B cell (primary cell): ENCODE measurements at places on chromosomes 6 and 20. TPM values are rescaled to one million over a fixed set of nuclear protein-coding genes. Genes with fewer than 3 reads are reported as not detected.

The PXDC1 gene
- polyA plus RNA-seq = 3.7 and 4.7 TPM in 2 replicates

The EPHA7 gene
- polyA plus RNA-seq = not detected in 2 replicates

The ZDHHC14 gene
- polyA plus RNA-seq = 4.5 and 8.8 TPM in 2 replicates

DNA sequence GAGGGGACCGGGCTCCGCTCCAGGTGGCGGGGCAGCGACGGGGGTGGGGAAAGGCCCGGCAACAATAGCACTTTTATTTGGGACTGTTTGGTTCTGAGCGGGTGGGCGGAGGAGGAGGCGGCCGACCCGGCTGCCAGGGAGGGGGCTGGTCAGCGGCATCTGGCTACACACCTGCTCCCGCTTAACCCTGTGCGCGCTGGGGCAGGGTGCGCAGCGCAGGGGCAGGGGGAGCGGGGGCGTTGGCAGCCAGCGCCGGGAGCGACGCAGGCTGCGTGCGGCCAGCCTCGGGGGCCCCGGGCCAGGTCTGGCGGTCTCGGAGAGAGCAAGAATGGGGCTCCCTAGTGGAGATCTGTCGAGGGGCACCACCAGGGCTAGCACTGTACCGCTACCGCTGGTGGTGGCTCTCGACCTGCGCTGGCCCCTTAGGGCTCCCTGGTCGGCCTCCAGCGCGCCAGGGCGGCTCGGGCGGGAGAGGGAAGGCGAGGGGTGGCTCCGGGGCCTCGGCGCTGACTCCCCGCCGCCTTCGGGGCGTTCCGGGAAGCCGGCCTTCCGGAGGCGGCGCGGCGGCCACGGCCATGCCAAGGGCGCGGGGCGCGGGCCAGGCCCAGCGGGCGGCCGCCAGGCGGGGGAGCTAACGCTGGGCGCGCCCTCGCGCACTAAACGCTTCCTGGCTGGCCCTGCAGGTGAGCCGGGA lies 92.4 kb downstream of the NCR2 start:
- peak; percentile 76 for DNase-seq
- H3K27me3 ChIP-seq = no peaks in the 10 kb centered on the region

- H3K4me3 ChIP-seq = no peak overlapping the region
- H3K27me3 ChIP-seq = peaks cover 17% of the 10 kb centered on the region
- H3K27ac ChIP-seq = no peak overlapping the region
Observed at GRCh38 chr6:31438677-31439076, 35.3 kb downstream of the MICA start.

DNA sequence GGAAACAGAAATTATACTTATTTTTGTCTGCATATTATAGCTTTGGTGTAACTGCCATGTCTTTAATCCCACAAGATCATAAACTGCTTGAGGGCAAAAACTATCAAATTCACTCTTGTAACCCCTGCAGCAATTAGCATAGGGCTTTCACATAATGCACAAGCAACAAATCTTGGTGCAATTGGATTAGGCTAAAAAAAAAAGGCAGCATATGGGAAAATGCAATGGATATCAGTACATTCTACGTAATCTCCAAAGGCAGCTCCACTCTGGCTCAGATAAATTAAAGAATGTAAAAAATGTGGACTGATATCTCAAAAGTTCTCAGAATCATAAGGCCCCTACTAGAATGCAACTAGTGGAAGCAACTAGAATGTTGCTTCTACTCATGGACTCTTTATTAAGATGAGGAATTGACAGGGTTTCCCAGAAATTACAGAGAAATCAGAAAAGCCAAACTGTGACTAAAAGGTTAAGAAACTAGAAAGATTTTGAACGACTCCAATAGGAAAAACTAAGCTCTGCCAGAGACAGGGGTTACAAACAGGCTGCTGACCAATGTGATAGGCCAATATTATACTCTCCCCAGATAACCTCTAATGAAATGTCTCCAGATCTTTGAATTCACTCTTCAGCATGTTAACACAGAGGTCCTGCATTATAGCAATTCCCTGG lies 55.0 kb downstream of the FILIP1 start:
- no peak overlapping the region for H3K27ac ChIP-seq
- no peaks in the 10 kb centered on the region for H3K27me3 ChIP-seq
- H3K4me1 ChIP-seq = no peaks in the 10 kb centered on the region

The NNAT gene
- 0.39 TPM in 1 of 2 replicates, not detected in the other for polyA plus RNA-seq

DNA sequence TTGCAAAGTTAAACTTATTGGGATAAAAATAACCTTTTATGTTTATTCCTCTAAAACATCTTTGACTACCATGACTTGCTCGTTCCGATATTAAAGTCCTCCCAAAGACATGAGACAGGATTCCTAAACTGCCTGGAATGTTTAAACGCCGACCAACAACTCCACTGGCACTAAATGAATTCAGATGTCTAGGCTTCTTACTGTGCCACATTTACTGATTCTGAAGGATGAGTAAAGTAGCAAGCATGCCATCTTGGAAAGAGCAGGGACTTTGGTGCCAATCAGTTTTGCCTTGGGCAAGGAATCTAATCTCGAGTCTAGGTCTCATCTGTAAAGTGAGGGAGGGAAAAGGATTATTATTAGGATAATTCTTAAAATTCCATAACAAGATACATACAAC lies 25.3 kb downstream of the MBOAT1 start:
- peaks cover 2% of the 10 kb centered on the region for H3K36me3 ChIP-seq
- no peaks in the 10 kb centered on the region for H3K4me1 ChIP-seq
- H3K27me3 ChIP-seq = no peaks in the 10 kb centered on the region
- H3K27ac ChIP-seq = no peak overlapping the region
- no peak for DNase-seq

DNA sequence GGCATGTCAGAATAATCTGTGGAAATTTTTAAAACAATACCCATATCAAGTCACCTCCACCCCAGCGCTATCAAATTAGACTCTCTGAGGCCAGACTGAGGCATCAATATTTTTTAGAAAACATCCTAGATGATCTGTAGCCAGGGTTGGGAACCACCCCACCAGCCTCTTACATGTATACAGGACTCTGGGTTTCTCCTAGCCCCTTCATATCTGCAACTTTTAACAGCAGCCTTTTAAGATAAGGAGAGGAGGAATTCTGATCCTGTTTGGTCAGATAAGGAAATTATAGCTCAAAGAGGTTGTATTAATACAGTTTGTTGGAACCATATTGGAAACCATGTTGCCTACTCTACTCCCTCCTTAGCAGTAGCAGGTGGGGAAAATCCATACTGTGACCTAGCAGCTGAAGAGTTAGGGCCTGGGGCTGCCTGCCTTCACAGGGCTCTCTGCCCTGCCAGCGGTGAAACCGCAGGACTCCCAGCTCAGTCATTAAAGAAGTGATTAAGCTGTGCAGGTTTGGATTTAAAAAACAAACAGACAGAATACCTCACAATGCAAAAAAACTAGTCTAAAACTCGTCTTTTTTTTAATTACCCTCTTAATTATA lies 30.0 kb downstream of the BRPF3 start:
- DNase-seq = no peak
- no peak overlapping the region for H3K4me3 ChIP-seq
- H3K27ac ChIP-seq = no peak overlapping the region
- no peaks in the 10 kb centered on the region for H3K27me3 ChIP-seq

GRCh38 chr20:33377366-33377765 lies 24.0 kb downstream of the CDK5RAP1 start:
- DNase-seq = no peak
- H3K27me3 ChIP-seq = no peaks in the 10 kb centered on the region
- H3K36me3 ChIP-seq = peaks cover 49% of the 10 kb centered on the region

DNA sequence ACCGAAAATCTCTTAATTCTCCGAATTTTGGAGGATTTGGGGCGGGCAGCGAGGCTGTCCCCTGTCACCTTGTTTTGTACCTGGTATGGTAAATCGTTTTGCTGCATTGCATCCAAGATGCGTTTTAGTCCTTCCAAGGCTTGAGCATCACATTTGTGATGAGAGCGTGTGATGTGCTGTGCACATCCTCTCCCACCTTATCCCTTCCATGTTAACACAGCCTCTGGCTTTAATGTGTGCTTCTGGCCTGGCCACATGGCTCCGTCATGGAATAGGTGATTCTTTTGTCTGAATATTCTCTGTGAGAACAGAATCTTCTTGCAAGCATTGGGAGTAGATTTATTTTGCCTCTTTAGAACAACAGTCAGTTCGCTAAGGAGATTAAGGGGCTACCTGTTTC lies 763 bp downstream of the TMEM14A start:
- H3K4me1 ChIP-seq = peaks cover 23% of the 10 kb centered on the region
- no peaks in the 10 kb centered on the region for H3K27me3 ChIP-seq
- H3K27ac ChIP-seq = no peak overlapping the region
- H3K36me3 ChIP-seq = no peaks in the 10 kb centered on the region
- DNase-seq = no peak
- H3K4me3 ChIP-seq = peak overlapping the region; percentile 86

- H3K27me3 ChIP-seq = no peaks in the 10 kb centered on the region
- H3K27ac ChIP-seq = no peak overlapping the region
- H3K36me3 ChIP-seq = peaks cover 6% of the 10 kb centered on the region
- H3K4me1 ChIP-seq = no peaks in the 10 kb centered on the region
- DNase-seq = no peak
- H3K4me3 ChIP-seq = no peak overlapping the region
Observed at GRCh38 chr6:15507746-15508145, 155.1 kb downstream of the DTNBP1 start.

GRCh38 chr6:31859923-31860322 lies 2.7 kb downstream of the NEU1 start:
- peaks cover 18% of the 10 kb centered on the region for H3K4me1 ChIP-seq
- DNase-seq = no peak
- H3K27me3 ChIP-seq = no peaks in the 10 kb centered on the region
- H3K36me3 ChIP-seq = peaks cover 27% of the 10 kb centered on the region
- no peak overlapping the region for H3K4me3 ChIP-seq
- H3K27ac ChIP-seq = no peak overlapping the region

- H3K36me3 ChIP-seq = no peaks in the 10 kb centered on the region
- DNase-seq = peak; percentile 63
- H3K27ac ChIP-seq = peak overlapping the region; percentile 96
- peak overlapping the region; percentile 48 for H3K4me3 ChIP-seq
- no peaks in the 10 kb centered on the region for H3K27me3 ChIP-seq
- H3K4me1 ChIP-seq = peaks cover 59% of the 10 kb centered on the region
Observed at GRCh38 chr20:57618091-57618763, 2.0 kb downstream of the ZBP1 start.

DNA sequence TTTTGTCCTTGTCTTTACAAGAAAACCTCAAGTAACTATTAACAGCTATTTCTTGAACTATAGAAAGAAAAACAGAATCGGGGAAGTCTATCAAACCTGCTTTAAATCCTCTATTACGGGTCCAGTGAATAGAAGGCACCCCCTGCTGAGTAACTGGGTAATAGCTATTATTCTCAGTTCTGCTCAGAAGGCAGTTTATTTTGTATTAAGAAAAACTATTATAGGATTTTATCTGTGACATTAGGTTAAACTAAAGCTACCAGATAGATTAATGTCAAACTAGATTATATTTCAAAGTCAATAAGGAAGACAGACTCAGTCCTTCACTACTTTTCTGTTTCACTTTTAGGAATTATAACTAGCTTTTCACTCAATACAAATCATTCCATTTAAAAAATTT lies 93.7 kb downstream of the DST start:
- no peaks in the 10 kb centered on the region for H3K4me1 ChIP-seq
- no peak for DNase-seq
- no peaks in the 10 kb centered on the region for H3K36me3 ChIP-seq

GRCh38 chr6:168265827-168266815 lies 53.5 kb downstream of the DACT2 start:
- no peak overlapping the region for H3K27ac ChIP-seq
- no peaks in the 10 kb centered on the region for H3K36me3 ChIP-seq
- DNase-seq = no peak
- H3K4me1 ChIP-seq = no peaks in the 10 kb centered on the region
- no peaks in the 10 kb centered on the region for H3K27me3 ChIP-seq

DNA sequence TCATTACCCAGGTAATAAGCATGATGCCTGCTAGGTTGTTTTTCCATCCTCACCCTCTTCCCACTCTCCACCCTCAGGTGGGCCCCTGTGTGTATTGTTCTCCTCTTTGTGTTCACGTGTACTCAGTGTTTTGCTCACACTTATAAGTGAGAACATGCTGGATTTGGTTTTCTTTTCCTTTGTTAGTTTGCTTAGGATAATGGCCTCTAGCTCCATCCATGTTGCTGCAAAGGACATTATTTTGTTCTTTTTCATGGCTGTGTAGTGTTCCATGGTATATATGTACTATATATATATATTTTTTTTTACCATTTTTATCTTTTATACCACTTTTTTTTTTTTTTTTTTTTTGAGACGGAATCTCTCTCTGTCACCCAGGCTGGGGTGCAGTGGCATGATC lies 71.9 kb downstream of the RSPH3 start:
- H3K27ac ChIP-seq = no peak overlapping the region
- no peaks in the 10 kb centered on the region for H3K4me1 ChIP-seq
- H3K4me3 ChIP-seq = no peak overlapping the region

DNA sequence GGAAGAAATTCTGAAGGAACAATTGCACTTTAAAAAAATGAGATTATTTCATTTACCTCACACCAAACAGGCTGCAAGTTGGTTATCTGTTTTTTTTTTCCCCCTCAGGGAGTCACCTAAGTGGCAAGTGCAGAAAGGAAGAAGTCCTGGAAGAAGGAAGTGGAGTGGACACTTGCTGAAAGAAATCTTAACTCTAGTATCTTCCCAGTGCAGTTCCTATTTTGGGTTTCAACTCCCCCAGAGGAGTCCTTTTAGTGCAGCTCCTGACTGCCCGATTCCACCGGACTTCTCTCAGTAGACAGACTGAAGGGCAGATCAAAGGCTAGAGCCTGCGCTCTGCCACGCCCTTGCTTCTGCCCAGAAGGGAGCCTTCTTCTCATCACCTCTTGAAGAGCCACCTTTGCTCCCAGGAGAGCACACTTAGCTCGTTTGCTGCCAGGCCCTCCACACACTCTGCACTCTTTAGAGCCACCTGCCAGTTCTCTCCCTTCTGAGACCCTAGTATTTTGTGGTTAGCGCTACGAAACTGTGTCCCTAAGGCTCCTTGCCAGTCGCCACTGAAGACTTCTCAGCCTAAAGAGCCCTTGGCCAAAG lies 4.9 kb downstream of the MTCL3 start:
- H3K27me3 ChIP-seq = peaks cover 33% of the 10 kb centered on the region
- peaks cover 22% of the 10 kb centered on the region for H3K4me1 ChIP-seq
- no peak for DNase-seq
- no peaks in the 10 kb centered on the region for H3K36me3 ChIP-seq
- no peak overlapping the region for H3K4me3 ChIP-seq
